ENCODE measurements at places on chromosomes 6 and 20. TPM values are rescaled to one million over a fixed set of nuclear protein-coding genes. Genes with fewer than 3 reads are reported as not detected.
A peak's percentile ranks its signal among the peaks of the same experiment; 100 is the strongest.

The NCOA7 gene
- 29.6 TPM for total RNA-seq

The RIPOR2 gene
- 6.0 TPM for total RNA-seq

GRCh38 chr6:170278743-170279094 lies 12.2 kb downstream of the DLL1 start:
- H3K36me3 ChIP-seq = peaks cover 2% of the 10 kb centered on the region
- H3K27me3 ChIP-seq = no peaks in the 10 kb centered on the region
- no peak for DNase-seq
- H3K4me1 ChIP-seq = no peaks in the 10 kb centered on the region
- H3K27ac ChIP-seq = no peak overlapping the region

GRCh38 chr6:168120390-168121302 lies 41.6 kb upstream of the FRMD1 start:
- no peaks in the 10 kb centered on the region for H3K4me1 ChIP-seq
- H3K27ac ChIP-seq = no peak overlapping the region
- no peaks in the 10 kb centered on the region for H3K27me3 ChIP-seq
- no peaks in the 10 kb centered on the region for H3K36me3 ChIP-seq
- no peak for DNase-seq

DNA sequence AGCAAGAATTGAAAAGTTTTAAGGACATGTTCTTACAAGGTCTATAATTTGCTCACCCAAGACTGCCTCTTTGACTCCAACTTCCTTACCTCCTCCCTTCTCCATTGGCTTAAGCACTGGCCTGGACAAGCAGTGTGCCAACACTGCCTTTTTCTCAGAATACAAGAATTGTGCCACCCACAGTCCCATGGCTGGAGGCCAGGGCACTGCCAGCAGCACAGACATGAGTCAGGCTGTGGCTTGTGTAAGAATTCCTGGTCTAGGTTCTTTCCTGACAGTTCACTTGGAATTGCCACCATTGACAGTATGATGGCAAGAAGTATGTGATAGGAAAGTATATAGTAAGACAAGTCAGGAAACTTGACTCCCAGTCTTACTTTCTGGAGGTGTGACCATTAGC lies 202.7 kb upstream of the MARCKS start:
- peak overlapping the region; percentile 18 for H3K27ac ChIP-seq
- H3K36me3 ChIP-seq = no peaks in the 10 kb centered on the region
- no peaks in the 10 kb centered on the region for H3K27me3 ChIP-seq
- DNase-seq = peak; percentile 93
- no peak overlapping the region for H3K4me3 ChIP-seq
